ENCODE measurements at places on chromosomes 16 and 17.

- DNase-seq, result no peak
Measured at GRCh38 chr17:57313097-57313835, 56.9 kb downstream of the MSI2 start.

DNA sequence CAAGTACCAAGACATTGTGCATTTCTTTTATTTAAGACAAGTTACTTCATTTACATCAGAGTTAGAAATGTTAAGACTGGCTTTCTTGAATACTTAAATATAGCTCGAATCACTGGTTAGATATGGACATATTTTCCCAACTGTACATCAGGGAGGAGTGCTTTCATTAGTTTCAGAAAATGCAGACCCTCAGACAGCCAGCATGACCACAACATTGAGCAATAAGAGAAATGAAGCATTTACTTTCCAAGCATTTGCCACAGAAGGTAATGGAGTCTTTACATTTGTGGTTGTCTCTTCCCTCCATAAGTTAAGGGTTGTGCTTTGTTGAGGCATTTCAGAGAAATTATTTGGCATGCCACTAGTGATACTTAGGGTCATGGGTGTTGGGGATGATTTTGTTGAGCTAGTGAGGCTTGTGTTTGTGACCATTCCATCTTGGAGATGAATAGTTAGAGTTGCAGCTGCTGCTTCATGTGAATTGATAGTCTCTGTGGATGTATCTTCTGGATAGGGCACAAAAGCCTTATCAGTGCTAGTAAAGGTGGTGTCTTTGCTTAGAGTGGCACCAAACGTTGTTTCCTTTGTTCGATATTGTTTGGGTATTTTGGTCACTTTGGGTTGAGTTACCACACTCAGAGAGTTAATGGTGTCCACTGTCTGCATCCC lies 2.1 kb downstream of the OMG start:
- DNase-seq, result peak; percentile 74

- no peak for DNase-seq
Measured at GRCh38 chr16:65244787-65245186, 122.9 kb upstream of the CDH11 start.

DNA sequence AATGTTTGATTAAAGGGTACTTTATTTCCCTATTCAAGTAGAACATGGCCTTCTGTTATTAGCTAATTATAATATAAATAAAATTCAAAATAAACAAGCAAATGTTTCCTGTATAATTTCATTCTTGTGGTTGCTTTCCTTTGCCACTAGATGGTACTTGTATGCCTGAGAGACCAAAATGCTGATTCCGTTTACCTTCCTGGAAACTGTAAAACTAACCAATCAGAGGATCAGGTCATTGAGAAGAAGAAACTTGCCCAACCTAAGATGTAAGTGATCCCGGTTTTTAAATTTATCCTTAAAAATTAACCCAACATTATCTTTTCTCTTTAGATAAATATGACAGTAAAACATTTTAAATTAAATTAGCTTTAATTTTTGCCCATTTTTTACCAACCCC lies 8.1 kb upstream of the ABCA5 start:
- peak; percentile 23 for DNase-seq

DNA sequence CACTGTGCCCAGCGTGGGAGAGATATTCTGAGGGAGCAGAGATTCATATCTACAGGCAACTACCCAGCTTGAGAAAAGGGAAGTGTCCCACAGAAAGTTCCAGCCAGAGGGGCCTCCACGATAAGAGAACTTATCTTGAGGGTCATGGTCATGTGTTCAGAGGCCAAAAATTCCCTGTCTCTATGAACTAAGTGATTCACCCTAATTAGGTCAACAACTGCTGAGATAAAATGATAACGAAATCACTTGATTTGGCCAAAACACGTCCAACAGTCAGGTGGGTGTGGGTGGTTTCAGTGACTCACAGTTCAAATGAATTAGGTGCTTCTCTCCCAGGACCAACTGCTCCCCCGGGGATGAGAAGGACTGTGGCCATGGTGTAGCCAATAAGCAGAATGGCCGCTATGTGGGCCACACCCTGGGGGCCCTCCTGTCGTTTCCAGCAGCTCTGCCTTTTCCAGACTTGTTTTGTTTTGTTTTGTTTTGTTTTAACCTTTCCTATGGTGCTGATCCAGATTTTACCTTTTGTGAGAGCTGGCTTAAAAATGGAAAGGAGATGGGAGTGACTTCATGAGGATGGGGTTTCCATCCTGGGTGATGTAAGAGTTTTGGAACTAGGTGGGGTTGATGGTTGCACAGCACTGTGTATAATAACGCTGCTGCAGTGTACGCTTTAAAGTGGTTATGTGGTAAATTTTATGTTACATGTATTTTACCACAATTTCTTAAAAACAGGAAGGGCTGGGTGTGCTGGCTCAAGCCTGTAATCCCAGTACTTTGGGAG lies 8.7 kb downstream of the DNAI2 start:
- DNase-seq, result no peak

DNA sequence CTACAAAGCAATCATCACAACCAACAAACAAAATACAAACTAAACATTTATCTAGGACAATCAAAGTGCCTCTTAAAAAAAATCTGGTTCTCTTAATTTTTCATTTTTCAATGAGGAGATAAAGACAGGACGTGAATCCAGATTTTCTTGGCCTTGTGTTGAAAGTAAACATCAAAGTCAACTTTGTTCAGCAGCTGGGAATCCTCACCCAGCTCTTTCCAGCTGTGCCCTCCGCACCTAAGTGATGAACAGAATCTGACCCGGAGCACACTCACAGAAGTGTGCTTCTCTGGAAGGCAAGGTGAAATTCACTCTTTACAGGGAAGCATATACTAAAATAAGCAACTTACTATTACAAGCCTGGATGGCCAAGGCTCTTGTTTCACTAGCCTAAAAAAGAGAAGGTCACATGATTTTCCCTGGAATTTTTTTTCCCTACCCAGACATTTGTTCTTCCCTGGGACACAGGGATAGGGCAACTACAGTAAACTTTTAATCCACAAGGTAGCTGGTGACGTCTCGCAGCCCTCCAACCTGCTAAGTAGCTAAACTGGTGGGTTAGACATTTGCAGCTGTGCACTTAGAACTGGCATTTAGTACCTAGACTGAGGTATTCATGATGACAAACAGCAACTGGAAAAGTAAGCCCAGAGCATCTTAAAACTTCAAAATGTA lies 3.2 kb downstream of the WIPI1 start:
- DNase-seq, result no peak

DNA sequence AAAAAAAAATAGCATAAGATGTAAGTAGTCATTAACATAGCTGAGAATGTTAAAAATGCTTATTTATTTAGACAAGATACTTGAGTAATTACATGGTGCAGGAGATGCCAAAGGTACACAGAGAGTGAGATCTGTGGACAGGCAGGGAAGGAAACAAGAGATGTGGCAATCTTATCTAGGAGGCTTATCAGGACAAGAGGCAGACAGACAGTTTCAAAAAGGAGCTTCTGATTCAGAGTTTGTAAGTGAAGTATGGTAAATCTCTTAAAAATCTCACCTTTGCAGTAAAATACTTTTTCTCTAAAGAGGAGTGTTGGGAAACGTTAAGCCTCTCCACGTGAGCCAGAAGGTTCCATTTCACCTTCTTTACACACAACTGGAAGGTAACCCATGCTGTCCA lies 19.9 kb upstream of the GHDC start:
- DNase-seq, result no peak

- no peak for DNase-seq
Measured at GRCh38 chr16:80082906-80083305, 457.9 kb upstream of the DYNLRB2 start.

GRCh38 chr16:85445779-85446222 lies 167.3 kb upstream of the GSE1 start:
- DNase-seq, result no peak

GRCh38 chr16:88477631-88478519 lies 24.8 kb downstream of the ZFPM1 start:
- no peak for DNase-seq

DNA sequence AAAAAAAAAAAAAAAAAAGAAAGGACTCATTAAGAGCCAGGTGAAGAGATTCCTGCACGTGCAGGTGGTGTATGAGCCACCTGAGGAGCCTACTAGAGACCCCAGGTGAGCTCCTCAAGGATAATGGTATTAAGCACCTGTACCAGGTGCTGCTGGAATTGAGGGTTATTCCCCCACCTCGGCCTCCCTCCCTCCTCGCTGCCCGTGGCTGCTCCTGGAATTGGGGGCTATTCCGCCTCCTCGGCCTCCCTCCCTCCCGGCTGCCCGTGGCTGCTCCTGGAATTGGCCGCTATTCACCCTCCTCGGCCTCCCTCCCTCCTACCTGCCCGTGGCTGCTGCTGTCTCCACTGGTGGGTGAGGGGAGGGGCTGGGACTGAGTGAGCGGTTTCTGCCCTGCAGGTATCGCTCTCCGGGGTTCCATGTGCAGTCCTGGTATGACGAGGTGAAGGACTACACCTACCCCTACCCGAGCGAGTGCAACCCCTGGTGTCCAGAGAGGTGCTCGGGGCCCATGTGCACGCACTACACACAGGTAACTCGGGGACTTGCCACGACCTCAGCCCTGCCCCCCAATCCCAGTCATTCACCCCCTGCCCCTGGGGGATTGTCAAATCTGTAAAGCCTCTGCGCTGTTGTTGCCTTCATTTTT lies 29.3 kb downstream of the CRISPLD2 start:
- no peak for DNase-seq

DNA sequence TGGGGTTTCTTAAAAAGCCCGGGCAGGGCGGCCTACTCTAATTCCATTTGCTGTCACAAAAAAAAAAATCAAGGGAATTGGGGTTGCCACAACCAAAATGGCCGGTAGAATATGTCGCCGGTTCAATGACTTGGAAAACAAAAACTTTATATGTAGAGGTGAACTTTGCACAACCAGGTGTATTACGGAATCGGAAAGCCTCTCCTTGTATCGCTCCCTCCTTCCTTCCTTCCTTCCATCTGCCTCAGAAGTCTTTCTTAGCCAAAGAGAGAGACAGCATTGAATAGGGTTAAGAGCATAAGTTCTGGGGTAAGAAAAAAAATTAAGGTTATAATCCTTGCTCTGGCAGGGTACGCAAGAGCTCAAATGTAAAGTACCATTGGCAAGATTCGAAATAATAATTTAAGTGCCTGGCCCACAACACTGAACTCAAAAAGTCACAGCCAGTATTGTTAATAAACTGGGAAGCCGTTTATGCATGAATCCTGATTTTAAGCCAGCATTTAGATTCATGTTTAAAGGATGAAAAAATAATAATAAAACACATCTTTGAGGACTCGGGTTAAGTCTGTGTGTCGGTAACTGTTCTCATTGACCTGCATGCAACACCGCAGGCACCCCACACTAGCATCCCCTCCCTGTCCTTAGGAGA lies 522 bp upstream of the GLG1 start:
- DNase-seq, result no peak

GRCh38 chr17:1735834-1736347 lies 6.8 kb upstream of the SERPINF2 start:
- no peak for DNase-seq

DNA sequence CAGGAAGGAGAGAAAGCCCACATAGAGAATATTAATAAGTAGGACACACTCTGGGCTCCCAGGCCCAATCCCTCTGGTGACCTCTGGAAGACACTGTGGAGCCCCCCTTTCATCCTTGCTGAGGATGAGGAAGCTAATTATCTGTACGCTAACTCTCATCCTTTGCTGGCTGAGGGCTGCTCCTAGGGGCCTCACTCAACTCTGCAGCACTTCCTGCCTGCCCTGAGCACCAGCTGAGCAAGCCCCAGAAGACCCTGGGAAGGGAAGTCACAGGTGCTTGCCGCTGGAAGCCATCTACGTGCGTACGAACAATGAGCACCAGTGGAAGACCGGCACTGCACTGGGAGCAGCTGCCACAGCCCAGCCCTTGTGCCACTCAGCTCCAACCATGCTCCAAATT lies 145.8 kb upstream of the CDH5 start:
- DNase-seq, result no peak

- DNase-seq, result no peak
Measured at GRCh38 chr17:66967837-66968543, 3.5 kb downstream of the CACNG4 start.

- DNase-seq, result no peak
Measured at GRCh38 chr17:74544991-74545842, 698 bp downstream of the CD300C start.

DNA sequence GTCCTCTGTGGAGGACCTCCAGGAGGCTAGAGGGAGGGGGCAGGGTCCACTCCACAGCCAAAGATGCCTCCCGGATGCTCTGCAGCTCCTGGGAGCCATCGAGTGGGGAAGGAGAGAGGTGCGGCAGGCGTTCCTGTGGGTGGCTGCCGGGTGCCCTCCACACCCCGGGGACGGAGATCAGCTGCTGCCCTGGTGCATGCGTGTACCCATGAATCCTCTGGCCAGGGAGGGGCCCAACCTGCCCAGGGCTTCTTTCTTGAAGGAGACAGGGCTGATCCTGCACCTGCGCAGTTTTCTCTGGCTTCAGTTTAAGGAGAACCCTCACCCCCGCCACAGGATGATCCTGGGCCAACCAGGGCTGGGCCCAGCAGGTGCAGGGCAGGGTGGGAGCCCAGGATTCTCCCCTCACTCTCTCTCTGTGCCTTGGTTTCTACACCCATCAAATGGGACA lies 33.5 kb upstream of the DOC2B start:
- DNase-seq, result no peak

DNA sequence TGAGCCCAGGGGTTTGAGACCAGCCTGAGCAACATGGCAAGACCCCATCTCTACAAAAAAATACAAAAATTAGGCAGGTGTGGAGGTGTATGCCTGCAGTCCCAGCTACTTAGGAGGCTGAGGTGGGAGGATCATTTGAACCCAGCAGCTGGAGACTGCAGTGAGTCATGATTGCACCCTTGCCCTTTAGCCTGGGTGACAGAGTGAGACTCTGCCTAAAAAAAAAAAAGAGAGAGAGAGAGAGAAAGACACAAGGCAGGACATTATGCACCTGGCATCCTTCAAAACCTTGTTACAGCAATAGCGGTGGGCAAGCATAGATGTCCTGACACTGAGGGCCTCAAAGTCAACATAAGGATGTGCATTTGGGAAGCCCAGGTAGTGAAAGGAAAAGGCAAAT lies 19.9 kb upstream of the SIAH1 start:
- DNase-seq, result no peak

DNA sequence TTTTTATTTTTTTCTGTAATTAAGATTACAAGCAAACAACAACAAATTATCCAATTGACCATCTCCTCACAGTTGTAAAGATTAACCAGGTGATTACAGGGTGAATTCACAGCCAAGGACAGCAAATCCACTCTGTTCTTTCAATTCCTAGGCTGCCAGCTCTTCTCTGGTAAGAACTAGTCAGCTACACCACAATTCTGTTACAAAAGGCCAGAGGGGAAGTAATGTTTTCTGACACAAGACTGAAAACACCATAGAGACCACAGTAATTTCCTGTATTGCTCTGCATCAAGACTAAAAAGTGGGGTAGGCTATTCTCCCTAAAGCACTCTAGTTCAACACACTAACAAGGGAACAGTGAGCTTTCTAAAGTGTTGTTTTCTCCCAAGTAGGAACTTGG lies 10.6 kb downstream of the CA10 start:
- no peak for DNase-seq

- DNase-seq, result no peak
Measured at GRCh38 chr17:69066482-69066881, 5.8 kb upstream of the ABCA9 start.

DNA sequence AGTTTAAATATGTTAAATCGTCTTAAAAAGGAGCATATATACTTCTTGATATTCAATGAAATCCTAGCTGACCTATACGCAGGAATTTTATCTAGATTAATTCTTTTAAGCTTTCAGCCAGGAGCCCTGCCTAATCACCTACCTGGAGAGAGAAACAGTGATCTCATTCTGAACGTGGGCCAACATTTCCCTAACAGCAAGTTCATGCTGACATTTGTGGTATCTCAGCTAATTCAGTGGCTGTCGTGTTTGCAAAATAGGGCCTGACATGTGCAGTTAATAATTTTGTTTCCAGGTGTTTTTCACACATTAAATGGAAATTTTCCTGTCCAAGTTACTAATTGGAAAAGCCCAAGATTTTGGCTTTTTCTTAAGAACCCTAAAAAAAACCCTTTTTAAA lies 17.4 kb downstream of the KRT24 start:
- DNase-seq, result no peak
